ENCODE measurements at places on chromosomes 7 and 10.
A peak's percentile ranks its signal among the peaks of the same experiment; 100 is the strongest.

GRCh38 chr10:129846991-129847391 is 117.1 kb downstream of the EBF3 start:
- no peak for DNase-seq

DNA sequence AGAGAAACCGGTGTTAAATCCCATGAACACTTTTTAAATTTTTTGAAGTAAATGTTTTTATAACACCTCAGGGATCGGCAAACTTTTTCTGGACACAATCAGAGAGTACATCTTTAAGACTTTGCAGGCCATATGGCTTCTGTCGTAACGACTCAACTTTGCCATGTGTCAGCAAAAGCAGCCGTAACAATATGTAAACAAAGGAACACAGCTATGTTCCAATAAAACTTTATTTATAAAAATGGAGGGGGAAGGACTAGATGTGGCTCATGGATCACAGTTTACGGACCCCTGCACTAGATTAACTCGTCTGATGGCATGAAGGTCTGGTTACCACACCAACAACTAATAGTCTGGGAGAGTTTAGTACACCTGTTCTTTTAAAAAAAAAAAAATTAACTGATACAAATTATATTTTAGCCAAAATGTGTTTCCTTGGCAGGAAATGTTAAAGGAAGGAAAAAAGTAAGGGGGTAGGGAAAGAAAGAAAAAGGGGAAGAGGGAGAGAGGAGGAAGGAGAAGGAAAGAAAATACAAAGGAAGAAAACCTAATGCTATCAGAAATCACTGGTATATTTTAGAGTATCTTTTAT is 50.2 kb downstream of the ABI1 start:
- no peak for DNase-seq

DNA sequence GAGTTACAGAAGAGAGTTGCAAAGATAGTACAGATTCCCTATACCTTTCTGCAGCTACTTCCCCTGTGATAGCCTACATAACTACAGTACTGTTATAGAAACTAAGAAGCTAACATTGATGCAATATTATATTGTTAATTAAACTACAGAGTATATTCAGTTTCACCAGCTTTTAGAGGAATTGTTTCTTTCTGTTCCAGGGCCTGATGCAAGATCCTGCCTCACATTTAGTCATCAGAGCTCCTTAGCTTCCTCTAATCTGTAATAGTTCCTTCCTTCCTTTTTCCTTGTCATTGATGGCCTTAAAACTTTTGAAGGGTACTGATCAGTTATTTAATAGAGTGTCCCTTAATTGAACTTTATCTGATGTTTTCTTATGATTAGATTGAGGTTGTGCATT is 56.8 kb downstream of the SDHAF3 start:
- no peak for DNase-seq

GRCh38 chr7:156380261-156380660 is 260.3 kb upstream of the RNF32 start:
- DNase-seq, result peak; percentile 15

DNA sequence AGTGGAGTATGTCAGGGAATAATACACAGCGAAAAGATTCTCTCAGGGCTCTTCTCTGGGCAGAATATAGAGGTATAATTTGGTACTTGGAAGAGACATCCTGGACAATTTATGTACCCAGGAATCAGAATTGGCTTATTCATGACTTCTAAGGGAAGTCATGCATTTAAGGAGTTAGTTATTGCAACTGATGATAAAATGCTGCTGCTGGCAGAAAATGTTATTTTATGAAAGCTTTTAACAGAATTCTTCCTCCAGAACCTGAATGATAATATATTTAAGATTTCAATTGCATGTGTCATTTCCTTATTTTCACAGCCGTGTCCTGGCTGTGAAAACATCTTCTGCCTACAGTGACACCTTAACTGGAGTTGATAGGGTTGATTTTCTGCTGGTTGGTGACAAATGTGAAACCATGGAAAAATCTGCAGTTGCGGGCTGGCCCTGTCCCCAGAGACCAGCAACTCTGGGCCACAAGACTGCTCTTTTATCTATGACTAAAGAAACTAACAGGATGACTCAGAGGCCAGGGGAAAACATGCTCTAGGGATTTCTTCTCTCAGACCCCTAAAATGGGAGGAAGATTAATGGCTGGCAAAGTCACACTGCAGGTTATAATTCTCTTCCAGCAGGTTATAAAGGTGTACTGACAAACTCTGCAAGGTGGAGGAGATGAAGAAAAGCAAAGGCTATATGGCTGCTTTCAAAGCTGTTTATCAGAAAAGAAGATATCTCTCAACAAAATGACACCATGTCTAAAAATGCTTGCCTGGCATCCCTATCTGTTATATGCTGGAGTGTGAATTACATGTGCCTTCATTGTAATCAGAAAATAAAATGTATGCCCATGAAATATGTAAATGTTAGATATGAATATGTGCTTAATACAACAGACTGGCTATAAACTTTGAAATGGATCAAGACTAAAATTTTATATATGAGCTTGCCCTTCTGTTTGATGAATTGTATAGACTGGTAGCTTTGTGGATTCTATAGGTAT is 12.1 kb upstream of the TRUB1 start:
- DNase-seq, result peak; percentile 12

- no peak for DNase-seq
These were observed 9.9 kb upstream of the ACSL5 start for GRCh38 chr10:112363696-112364688.

GRCh38 chr10:63798599-63799498 is 277.6 kb downstream of the REEP3 start:
- DNase-seq, result peak; percentile 11

DNA sequence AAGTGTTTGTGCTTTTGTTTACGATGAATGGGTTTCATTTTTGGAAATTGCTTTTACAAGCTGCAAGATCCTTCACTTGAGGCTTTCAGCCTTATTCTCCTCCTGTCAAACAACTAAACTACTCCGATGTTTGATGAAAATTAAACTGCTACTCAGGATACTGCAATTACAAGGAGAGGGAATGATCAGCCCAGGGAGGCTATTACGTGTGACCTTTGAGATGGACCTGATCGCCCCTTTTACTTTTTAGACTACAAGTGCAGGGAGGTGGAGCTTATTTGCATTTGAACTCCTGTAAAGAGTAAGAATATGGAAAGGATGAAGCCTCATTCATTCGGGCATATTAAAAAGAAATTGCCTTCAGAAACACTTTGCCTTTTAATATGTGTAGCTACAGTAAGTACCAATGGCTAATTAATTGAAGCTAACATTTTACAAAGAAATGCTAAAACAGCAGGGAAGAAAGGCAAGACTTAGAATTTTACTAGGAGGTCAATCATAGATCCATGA is 219.1 kb downstream of the PHTF2 start:
- no peak for DNase-seq

DNA sequence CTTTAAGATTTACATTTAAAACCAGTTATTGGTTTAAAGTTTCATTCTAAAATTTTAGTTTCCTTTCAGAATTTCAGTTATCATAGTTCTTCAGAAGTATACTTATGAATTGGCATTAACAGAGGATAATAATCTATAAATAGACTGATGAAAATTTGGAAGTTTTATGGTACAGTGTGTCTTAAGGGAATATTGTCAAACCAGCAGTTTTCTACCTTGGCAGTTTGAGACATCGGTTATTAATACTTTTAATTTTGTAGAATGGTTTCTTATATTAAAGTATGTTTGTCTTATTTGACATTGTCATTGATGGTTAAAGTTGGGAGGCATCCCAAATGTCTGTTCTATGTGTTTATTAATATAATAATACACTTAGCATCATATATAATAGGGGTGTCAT is 2.0 kb downstream of the AHR start:
- DNase-seq, result no peak

GRCh38 chr7:125847692-125848091 is 918.1 kb upstream of the POT1 start:
- no peak for DNase-seq

- DNase-seq, result no peak
These were observed 53.0 kb downstream of the EZH2 start for GRCh38 chr7:148830897-148831692.

GRCh38 chr10:533186-533585 is 156.3 kb downstream of the DIP2C start:
- no peak for DNase-seq

GRCh38 chr7:100873599-100874299 is 1.2 kb upstream of the SRRT start:
- DNase-seq, result no peak

DNA sequence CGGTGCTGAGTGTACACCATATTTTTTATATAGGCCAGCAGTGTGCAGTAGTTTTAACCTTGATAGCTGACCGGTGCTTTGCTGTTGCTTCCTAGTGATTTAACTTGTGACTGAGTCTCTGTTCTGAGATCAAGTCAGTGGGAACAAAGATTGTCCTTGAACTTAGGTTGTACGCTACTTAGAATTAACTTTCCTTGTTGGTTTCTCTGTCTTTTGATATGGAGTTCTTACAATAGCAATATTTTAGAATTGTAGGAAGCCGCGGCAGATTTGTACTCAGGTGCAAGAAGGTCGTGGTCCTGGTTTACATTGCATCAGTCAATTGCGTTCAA is 1.3 kb downstream of the DDX21 start:
- DNase-seq, result no peak

- peak; percentile 58 for DNase-seq
These were observed 62.1 kb downstream of the SDHAF3 start for GRCh38 chr7:97179454-97180104.

- no peak for DNase-seq
These were observed 87.8 kb downstream of the CHRM2 start for GRCh38 chr7:136956232-136956631.

- peak; percentile 9 for DNase-seq
These were observed 101.9 kb downstream of the HIBADH start for GRCh38 chr7:27560706-27561235.

- peak; percentile 22 for DNase-seq
These were observed 23.5 kb upstream of the PANK1 start for GRCh38 chr10:89668386-89669071.

DNA sequence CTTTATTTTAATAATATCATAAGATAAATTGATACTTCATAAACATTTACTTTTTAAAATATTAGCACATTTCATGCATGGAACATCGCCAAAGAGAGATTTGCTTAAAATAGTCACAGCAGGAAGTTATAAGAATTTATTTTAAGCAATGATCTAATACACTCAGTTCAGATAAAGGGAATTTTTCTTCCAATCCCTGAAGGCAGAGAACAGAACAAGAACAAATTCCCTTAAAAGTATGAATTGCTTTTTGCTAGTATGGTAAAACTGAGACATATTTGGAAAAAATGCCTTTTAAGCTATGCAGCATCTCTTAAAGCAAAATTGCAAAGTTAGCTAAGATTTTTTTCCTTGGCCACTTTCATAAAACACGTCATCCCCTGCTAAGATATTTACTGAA is 91.0 kb downstream of the SEMA3D start:
- no peak for DNase-seq

DNA sequence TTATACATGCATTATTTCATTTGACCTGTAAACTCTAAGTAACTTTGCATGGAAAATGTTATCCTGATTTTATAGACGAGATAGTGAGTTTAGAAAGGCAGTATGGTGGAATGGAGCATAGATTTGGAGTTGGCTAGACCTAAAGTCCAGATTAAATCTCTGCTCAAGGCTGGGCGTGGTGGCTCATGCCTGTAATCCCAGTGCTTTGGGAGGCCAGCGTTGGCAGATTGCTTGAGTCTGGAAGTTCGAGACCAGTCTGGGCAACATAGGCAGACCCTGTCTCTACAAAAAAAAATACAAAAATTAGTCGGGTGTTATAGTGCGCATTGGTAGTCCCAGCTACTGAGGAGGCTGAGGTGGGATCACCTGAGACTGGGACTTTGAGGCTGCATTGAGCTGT is 9.4 kb downstream of the PTEN start:
- no peak for DNase-seq

DNA sequence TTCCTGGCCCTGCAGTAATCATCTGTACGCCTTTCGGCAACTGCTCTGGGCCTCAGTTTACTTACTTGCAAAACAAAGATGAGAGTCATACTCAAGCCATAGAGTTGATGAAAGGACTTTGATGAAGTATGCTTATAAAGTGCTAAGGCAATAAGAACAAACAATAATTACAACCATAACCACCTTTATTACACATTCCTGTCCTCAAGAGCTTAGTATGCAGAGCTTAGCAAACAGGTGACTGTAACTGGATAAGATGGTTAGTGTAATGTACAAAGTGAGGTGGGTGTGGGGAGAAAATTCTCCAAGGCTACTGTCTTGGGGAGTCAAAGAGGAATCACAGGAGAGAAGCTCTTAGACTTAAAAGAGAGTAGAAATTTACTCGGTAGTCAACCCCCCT is 117.0 kb upstream of the AFAP1L2 start:
- DNase-seq, result no peak

- DNase-seq, result no peak
These were observed 1085.9 kb downstream of the GATA3 start for GRCh38 chr10:9140373-9140772.

DNA sequence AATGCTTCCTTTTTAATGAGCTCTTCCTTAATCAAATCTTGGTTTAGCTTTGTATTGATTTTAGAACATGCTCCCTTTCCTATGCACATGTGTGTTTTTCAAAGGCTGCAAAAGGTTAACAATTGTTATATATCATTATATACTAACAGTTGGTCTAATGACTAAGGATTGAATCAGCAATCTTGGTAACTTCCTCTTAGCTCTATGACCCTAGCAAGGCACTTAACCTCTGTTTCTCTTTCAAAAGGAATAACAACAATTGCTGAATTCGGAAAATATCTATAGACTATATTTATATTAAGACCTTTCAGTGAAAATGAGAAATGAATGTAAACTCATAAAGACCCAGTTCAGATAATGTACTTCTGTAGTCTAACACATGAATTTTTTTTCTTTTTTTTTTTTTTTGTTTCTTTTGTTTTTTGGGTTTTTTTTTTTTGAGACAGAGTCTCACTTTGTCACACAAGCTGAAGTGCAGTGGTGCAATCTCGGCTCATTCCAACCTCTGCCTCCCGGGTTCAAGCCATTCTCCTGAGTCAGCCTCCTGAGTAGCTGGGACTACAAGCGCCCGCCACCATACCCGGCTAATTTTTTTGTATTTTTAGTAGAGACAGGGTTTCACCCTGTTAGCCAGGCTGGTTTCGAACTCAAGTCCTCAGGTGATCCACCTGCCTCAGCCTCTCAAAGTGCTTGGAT is 48.8 kb downstream of the HOXA1 start:
- peak; percentile 53 for DNase-seq

DNA sequence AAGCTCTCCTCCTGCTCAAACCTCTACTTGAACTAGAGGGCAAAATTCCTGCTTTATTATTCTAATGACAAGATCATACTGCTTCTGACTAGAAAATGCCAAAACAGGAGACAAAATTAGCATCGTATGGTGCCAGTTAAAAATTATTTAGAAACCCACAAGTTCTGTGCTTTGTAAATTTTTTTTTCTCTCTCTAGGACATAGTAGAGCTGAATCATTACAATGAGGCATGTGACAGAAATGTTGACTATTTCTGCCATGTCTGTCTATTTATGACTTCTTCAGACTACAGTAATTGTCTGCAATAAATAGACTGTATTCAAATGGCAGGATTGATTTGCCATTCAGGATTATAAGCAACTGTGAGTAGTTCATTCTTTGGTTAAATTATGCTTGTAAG is 335.8 kb downstream of the PRPF18 start:
- no peak for DNase-seq

GRCh38 chr10:77926566-77927401 is at the start of gene DLG5:
DLG5 (minus strand) TSS chr10:77926755; CDS start chr10:77926520, 235 bp downstream.
- peak; percentile 54 for DNase-seq
